Occipital lobe (tissue), 3 donors: ENCODE measurements at places on chromosomes 6 and 20. TPM values are rescaled to one million over a fixed set of nuclear protein-coding genes. Genes with fewer than 3 reads are reported as not detected.

Gene FAM83C
- total RNA-seq, result not detected

Gene NKAIN2
- 130 TPM for total RNA-seq

Gene FLOT1
- 43.4 TPM for total RNA-seq

Gene DEFB113
- total RNA-seq, result not detected

Gene NOX3
- total RNA-seq, result not detected

Gene PSMB8
- 5.3 TPM for total RNA-seq

Gene GJA10
- total RNA-seq, result not detected

Gene ENPP3
- total RNA-seq, result 0.47 TPM

Gene PNLDC1
- not detected for total RNA-seq

Gene CST5
- total RNA-seq, result not detected

Gene TCP11
- 0.31 TPM for total RNA-seq

Gene ASCC3
- 44.6 TPM for total RNA-seq

Gene SDC4
- 1.9 TPM for total RNA-seq

Gene MOG
- total RNA-seq, result not detected

Gene CALHM6
- total RNA-seq, result 2.7 TPM

Gene EEF1A2
- 214 TPM for total RNA-seq

Gene HUS1B
- 1.9 TPM for total RNA-seq

Gene PTPRT
- 17.8 TPM for total RNA-seq

Gene LY6G6C
- total RNA-seq, result 0.31 TPM

Gene EGFL8
- 7.5 TPM for total RNA-seq

Gene WFDC5
- total RNA-seq, result not detected

Gene ALDH8A1
- total RNA-seq, result 1.4 TPM

Gene CRIP3
- 3.9 TPM for total RNA-seq

Gene ISM1
- total RNA-seq, result 1.6 TPM

Gene PLA2G7
- 4.1 TPM for total RNA-seq

Gene BMP6
- 6.9 TPM for total RNA-seq

Gene ENPP4
- total RNA-seq, result 27.8 TPM

Gene TNFAIP3
- total RNA-seq, result 0.78 TPM

Gene LINC00237
- 2.0 TPM for total RNA-seq

Gene CD109
- total RNA-seq, result 1.6 TPM

Gene DNAH8
- total RNA-seq, result under 0.01 TPM

Gene TRDN
- total RNA-seq, result 0.94 TPM

Gene RIPOR2
- 17.8 TPM for total RNA-seq

Gene NOTCH4
- total RNA-seq, result 5.0 TPM

Gene PPDPF
- 43.5 TPM for total RNA-seq

Gene SCRT2
- total RNA-seq, result 2.0 TPM

Gene FUCA2
- 13.4 TPM for total RNA-seq

Gene HRH3
- total RNA-seq, result 0.47 TPM

Gene MYB
- total RNA-seq, result 1.7 TPM

Gene C6orf15
- total RNA-seq, result not detected

Gene ATXN1
- total RNA-seq, result 102 TPM

Gene RAET1G
- not detected for total RNA-seq

Gene RNF182
- total RNA-seq, result 73.6 TPM

Gene PPP1R3G
- 1.2 TPM for total RNA-seq

Gene IRF4
- total RNA-seq, result 0.16 TPM

Gene CLVS2
- total RNA-seq, result 56.1 TPM

Gene RBBP8NL
- total RNA-seq, result not detected

Gene POU5F1
- total RNA-seq, result not detected

Gene C20orf141
- not detected for total RNA-seq

Gene GPR63
- 27.9 TPM for total RNA-seq
